ENCODE measurements at places on chromosomes 4 and X. TPM values are rescaled to one million over a fixed set of nuclear protein-coding genes. Genes with fewer than 3 reads are reported as not detected.

- no peaks in the 10 kb centered on the region for H3K36me3 ChIP-seq
- no peak overlapping the region for H3K4me3 ChIP-seq
- no peak overlapping the region for H3K27ac ChIP-seq
- H3K4me1 ChIP-seq = no peaks in the 10 kb centered on the region
Observed at GRCh38 chr4:13294961-13295605, 189.1 kb downstream of the RAB28 start.

GRCh38 chrX:39857780-39858179, 240.0 kb downstream of the BCOR start:
- no peak for DNase-seq
- H3K27ac ChIP-seq = no peak overlapping the region
- H3K36me3 ChIP-seq = no peaks in the 10 kb centered on the region
- peaks cover 29% of the 10 kb centered on the region for H3K4me1 ChIP-seq
- H3K27me3 ChIP-seq = no peaks in the 10 kb centered on the region
- no peak overlapping the region for H3K4me3 ChIP-seq

DNA sequence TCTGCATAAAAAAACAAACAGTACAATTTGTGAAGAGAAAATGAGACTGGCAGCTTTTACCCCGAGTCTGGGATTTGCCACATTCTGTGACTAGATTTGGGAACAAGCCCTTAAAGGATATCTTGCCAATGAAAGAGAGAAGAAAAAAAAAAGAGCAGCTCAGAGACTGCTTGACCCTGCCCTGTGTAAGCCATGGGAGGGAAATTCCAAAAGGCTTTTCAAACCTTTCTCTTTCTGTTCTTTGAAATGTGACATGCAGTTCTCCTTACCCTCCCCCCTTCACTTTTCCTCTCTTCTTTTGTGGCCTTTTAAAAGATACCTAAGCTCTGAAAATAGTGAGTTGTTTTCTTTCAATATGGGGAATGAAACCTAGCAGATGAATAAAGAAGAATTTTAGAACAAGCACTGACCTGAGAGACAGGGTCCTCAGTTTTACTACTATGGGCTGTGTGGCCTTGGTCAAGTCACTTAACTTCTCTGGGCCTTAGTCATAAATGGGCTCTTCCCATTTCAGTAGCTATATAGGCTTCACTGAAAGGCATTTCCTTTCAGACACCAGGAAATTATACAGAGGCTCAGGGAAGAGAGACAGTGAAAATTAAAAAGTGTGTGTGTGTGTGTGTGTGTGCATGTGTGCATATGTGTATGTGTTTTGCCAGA, 5.1 kb downstream of the CCDC160 start:
- peaks cover 13% of the 10 kb centered on the region for H3K4me1 ChIP-seq
- H3K4me3 ChIP-seq = no peak overlapping the region
- no peak for DNase-seq
- no peak overlapping the region for H3K27ac ChIP-seq

- H3K27ac ChIP-seq = no peak overlapping the region
- H3K4me1 ChIP-seq = no peaks in the 10 kb centered on the region
- H3K36me3 ChIP-seq = no peaks in the 10 kb centered on the region
- H3K27me3 ChIP-seq = peaks cover 2% of the 10 kb centered on the region
- H3K4me3 ChIP-seq = no peak overlapping the region
- no peak for DNase-seq
Observed at GRCh38 chrX:108420481-108420880, 17.7 kb downstream of the COL4A6 start.

TMEM35A gene
- 3.3 TPM for total RNA-seq

DNA sequence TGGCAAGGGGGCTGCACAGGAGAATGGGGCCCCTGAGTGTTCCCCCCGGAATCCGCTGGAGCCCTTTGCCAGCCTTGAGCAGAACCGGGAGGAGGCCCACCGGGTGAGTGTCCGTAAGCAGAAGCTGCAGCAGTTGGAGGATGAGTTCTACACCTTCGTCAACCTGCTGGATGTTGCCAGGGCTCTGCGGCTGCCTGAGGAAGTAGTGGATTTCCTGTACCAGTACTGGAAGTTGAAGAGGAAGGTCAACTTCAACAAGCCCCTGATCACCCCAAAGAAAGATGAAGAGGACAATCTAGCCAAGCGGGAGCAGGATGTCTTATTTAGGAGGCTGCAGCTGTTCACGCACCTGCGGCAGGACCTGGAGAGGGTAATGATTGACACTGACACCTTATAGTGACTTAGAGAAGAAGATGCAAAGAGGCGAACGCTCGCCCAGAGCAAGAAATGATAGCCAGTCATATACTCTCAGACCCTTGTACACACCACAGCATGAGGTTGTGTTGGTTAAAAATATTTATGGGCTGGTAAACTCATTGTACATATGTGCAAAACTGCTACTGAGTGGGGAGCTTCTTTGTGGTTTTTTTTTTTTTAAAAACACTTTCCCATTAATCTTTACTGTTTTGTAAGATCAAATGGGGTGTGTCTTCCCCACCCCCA, 52.5 kb downstream of the JADE1 start:
- H3K4me3 ChIP-seq = no peak overlapping the region
- H3K27ac ChIP-seq = no peak overlapping the region
- peaks cover 68% of the 10 kb centered on the region for H3K36me3 ChIP-seq
- H3K27me3 ChIP-seq = no peaks in the 10 kb centered on the region

POF1B gene
- not detected for total RNA-seq

MAP7D2 gene
- total RNA-seq = 0.47 TPM

GRCh38 chr4:176230836-176231235, 35.5 kb upstream of the SPATA4 start:
- DNase-seq = no peak
- H3K27me3 ChIP-seq = peaks cover 2% of the 10 kb centered on the region

DNA sequence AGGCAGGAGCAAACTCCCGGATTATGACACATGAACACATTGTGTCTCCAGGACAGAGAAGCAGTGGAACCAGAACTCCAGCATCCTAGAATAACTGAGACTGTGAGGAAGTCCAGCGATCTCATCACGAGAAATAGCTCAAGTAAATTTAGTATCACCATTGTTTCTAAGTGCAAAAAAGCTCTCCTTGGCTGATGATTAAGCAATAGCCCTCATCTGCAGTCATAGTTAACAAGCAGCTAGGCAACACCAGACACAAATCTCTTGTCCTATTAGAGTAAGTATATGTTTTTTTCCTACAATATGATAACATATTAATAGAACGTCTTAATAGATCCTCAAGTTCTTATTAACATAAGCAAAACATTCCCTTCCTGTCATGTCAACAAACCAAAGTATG, 2.4 kb upstream of the CFAP299 start:
- H3K36me3 ChIP-seq = no peaks in the 10 kb centered on the region
- H3K4me1 ChIP-seq = peaks cover 16% of the 10 kb centered on the region
- H3K4me3 ChIP-seq = no peak overlapping the region
- peak; percentile 38 for DNase-seq
- H3K27me3 ChIP-seq = peaks cover 3% of the 10 kb centered on the region
- no peak overlapping the region for H3K27ac ChIP-seq

TACR3 gene
- not detected for total RNA-seq

SPATA18 gene
- 11.9 TPM for total RNA-seq

DNA sequence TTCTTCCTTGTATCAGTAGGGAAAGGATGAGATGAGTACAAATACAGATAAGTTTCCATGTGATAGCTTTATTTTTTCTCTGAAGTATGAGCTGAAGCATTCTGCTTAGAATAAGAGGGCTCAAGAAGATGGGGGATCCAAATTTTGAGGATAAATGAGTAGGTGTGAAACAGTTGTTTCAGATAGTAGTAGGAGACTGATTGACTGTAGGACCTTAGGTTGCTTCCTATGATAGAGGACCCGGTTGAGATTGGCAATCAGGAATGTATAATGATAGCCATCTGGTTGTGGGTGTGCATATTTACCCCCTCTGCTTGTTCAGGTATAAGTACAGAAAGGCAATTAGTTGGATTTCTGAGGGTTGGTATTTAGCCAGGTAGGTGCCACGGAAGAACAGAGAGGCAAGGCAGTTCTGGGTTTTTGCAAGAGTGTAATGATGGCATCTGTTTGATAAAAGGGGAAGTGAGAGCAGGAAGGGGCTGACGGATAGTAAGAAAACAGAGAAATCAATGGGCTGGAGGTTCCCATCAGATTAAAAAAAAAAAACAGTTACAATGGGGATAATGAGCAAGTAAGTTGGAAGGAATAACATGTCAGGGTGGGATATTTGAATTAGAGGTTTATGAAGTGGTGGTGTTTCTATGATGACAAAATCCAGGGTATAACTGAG, 13.7 kb downstream of the OCRL start:
- H3K36me3 ChIP-seq = no peaks in the 10 kb centered on the region
- no peak for DNase-seq
- H3K4me3 ChIP-seq = no peak overlapping the region
- H3K27ac ChIP-seq = no peak overlapping the region
- H3K4me1 ChIP-seq = no peaks in the 10 kb centered on the region

- DNase-seq = no peak
Observed at GRCh38 chr4:188714501-188714900, 575.3 kb downstream of the TRIML1 start.

DNA sequence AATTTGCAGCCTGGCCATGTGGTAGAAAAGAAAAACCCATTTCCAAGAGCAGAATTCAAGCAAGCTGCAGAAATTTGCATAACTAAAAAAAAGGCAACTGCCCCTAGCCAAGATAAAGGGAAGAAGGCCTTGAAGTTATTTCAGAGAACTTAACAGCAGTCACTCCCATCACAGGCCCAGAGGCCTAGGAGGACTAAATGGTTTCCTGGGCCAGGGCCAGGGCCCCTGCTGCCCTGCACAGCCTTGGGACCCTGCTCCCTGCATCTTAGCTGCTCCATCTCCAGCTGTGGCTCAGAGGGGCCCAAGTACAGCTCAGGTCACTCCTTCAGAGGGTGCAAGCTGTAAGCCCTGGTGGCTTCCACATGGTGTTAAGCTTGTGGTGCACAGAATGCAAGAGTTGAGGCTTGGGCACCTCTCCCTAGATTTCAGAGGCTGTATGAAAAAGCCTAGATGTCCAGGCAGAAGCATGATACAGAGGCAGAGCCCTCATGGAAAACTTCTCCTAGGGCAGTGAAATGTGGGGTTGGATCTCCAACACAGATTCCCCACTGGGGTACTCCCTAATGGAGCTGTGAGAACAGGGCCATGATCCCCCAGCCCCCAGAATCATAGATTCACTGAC, 6.7 kb upstream of the MID2 start:
- peaks cover 2% of the 10 kb centered on the region for H3K27me3 ChIP-seq
- H3K4me1 ChIP-seq = peaks cover 17% of the 10 kb centered on the region
- no peak overlapping the region for H3K27ac ChIP-seq
- DNase-seq = no peak

FAM9B gene
- total RNA-seq = not detected

TCEAL6 gene
- not detected for total RNA-seq

DNA sequence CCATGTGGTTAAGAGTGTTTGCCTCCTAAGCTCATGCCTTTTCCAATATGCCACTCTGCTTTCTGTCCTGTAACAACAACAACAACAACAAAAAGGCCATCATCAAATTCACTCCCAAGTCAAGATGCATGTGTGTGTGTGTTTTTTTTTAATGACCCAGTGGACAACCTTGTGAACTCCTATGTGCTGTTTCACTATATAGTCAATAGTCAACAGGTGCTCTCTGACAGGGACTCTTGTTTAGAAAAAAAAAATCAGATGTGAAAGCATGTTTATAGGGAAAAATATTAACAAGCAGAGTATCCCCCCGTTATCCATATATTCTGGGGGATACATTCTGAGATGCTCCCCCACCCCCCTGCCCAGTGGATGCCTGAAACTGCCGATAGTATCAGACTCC, 50.6 kb upstream of the BEND2 start:
- no peak overlapping the region for H3K27ac ChIP-seq
- H3K27me3 ChIP-seq = no peaks in the 10 kb centered on the region
- H3K36me3 ChIP-seq = no peaks in the 10 kb centered on the region

FAM53A gene
- total RNA-seq = 2.7 TPM

GRCh38 chr4:165612936-165613335, 234.1 kb downstream of the CPE start:
- DNase-seq = no peak
- H3K27ac ChIP-seq = no peak overlapping the region
- no peaks in the 10 kb centered on the region for H3K27me3 ChIP-seq
- no peaks in the 10 kb centered on the region for H3K4me1 ChIP-seq
- H3K4me3 ChIP-seq = no peak overlapping the region
- H3K36me3 ChIP-seq = no peaks in the 10 kb centered on the region

HAND2 gene
- 0.46 TPM for total RNA-seq

- peaks cover 6% of the 10 kb centered on the region for H3K4me1 ChIP-seq
- DNase-seq = no peak
- no peak overlapping the region for H3K4me3 ChIP-seq
- H3K27ac ChIP-seq = no peak overlapping the region
- no peaks in the 10 kb centered on the region for H3K27me3 ChIP-seq
- H3K36me3 ChIP-seq = no peaks in the 10 kb centered on the region
Observed at GRCh38 chrX:96997196-96997595, 113.5 kb downstream of the RPA4 start.

DNA sequence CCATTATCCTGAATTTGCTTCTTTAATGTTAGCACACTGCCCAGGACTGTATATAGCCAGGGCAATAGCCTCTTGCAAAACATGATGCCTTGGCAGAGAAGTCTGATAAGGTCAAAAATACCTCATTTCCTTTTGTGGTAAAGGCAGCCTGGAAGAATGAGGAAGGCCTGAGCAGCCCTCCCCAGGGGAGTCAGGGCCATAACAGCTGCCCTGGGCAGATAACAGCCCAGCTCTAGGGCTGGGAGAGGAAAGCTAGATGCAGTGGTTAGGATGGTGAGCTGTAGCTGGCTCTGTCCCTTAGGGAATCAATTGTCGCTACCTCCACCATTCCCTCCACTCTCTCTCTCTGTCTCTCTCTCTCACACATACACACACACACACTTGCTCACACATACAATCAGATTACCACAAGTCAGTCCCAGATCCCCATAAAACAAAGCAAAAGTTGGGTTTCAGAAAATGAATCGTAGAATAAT, 29.2 kb downstream of the EFHC2 start:
- H3K36me3 ChIP-seq = no peaks in the 10 kb centered on the region
- no peak for DNase-seq
- no peak overlapping the region for H3K4me3 ChIP-seq
- peaks cover 2% of the 10 kb centered on the region for H3K27me3 ChIP-seq

P2RY8 gene
- not detected for total RNA-seq

DDIT4L gene
- 4.0 TPM for total RNA-seq
